ENCODE measurements at places on chromosomes 1 and 21.

DNA sequence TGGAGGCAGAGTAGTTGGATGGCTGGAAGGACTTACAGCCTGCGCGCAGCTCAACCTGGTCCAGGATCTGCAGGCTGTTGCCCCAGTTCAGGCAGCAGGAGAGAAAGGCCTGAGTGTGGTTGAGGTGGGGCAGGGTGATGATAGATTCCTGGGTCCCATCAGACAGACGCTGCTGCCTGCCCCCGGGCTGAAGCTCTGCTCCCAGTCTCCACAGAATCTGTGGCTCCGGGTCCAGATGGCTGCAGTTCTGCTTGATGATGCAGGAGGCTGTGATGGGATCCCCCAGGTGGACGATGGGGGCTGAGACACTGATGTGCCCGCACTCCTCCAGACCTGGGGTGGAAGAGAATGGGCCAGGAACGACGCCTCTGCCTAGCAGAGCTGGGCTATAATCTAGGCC lies 7.4 kb downstream of the CSF3R start:
- no peak for DNase-seq

DNA sequence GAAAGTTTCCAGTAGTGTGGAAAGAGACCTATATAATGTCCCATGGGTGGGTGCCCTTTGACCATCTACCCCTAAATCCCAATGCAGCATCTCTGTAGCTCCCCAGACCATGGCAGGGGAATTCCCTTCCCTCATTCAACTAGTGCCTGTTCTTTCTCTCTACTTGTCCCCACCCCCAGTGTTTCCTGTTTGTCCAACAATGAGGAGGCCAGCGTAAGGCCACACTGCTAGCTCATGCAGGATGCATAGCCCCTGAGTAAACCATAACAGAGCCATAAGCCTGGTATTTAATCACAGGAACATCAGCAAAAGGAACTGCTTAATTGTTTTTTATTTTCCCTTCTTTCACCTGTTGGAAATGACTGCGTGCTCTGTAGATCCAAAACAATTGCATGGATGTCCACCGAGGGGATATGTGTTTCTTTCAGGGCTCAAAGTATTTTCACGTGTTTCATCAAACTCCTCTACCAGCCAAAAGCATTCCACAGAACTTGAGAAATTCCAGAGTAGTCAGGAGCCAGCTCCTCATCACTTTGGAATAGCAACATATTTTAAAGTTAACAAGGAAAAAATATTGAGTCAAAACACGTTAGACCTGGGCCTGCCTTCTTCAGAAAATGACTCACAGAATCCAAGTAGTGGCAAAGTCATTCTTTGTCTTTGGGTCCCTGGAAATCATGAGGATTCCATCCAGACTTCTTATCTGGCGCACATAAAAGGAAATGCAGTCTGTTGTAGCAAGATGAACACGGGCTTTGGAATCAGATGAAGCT lies 162.5 kb upstream of the SGIP1 start:
- peak; percentile 40 for DNase-seq

DNA sequence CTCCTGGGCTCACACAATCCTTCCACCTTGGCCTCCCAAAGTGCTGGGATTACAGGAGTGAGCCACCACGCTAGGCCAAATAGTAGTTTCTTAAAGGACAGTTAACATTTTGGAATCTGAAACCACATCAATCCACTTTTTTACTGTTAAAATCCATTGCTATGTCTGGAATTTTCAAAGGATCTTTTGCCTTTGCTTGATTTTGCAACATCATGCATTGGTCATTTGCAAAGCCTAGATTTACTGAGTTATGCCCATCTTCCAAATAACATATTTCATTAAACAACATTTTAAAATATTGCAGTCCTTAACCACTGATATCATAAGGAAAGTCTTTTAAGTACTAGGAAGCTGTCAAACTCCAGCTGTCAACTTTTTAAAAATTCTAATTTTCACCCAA lies 3.3 kb downstream of the POGZ start:
- no peak for DNase-seq

GRCh38 chr1:200992382-200993048 lies 31.0 kb downstream of the KIF21B start:
- DNase-seq: no peak

GRCh38 chr1:105686874-105687690 lies 1369.4 kb upstream of the PRMT6 start:
- DNase-seq: no peak

DNA sequence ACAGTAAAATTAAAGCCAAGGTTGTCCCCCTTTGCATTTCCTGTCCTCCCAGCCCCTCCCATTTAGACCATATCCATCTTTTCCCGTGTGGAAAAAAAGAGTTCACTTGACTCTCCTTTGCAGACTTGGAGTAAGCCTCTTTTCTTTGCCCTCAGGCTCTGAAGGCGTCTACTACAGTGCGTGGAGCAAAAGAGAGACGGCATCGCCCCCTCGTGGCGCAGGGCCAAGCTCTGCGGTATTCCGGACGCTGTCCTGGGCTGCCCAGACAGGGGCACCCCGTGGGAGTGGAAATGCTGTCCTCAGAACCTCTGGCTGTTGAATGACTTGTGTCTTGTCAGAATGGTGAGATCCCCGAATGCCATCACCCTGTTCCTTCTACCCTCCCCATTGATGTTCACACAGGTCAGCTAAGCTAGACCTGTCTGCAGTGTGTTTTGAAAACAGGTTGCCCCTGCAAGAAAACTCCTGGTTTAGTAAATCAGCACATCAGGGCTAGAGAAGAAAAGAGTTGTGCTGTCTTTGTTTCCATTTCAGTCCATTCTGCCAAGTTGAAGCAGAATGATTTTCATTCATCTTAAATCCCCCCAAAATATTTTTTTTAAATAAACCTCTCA lies 12.3 kb upstream of the GJA8 start:
- DNase-seq: peak; percentile 43

DNA sequence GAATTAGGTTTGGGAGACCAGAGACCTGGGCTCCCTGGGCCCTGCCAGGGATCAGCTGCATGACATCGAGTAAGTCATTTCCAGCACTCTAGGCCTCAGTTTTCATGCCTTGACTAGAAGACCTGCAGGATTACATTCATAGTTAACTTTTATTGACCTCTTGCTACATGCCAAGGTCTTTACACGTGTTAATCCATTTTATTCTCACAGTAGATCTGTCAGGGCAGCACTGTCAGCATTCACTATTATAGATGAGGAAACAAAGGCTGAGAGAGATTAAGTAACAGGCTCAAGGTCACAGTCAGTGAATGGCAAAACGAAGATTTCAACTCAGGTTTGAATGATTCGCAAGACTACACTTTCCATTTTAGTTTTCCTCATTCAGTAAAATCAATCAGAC lies 37.0 kb downstream of the PGM1 start:
- DNase-seq: no peak

DNA sequence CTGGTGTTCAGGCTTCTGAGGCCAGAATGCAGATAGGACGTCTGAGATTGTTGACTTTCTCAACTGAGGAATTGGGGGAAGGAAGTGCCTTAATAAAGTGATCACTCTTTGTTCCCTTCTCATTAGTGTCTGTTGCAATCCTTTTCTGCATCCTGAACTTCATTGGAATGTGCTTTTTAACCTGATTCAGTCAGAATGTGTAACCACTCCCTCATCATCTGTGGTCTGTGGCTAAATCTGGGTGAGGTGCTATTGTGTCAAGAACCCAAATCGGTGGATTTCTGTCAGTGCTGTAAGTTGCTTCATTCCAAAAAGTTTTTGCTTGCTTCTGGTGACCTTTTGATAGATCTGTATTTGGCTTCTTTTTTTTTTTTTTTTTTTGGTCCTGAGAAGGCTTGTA lies 38.2 kb downstream of the ARID1A start:
- no peak for DNase-seq

DNA sequence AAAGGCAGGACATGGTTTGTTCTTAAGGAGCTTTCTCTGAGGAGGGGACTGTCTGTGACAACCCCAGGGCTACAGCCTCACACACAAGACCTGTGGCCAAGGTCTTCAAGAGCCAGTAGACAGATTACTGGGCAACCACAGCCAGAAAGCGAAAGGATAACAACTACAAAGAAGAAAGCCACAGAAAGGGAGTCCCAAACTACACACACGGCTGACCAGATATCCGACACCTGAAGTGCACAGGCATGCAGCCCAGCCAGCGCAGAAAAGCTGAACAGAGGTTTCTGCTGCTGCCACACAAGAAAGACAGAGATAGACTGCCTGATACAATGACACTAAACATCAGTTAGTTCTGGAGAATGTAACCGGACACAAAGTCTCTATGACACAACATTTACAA lies 21.4 kb upstream of the NADK start:
- no peak for DNase-seq

DNA sequence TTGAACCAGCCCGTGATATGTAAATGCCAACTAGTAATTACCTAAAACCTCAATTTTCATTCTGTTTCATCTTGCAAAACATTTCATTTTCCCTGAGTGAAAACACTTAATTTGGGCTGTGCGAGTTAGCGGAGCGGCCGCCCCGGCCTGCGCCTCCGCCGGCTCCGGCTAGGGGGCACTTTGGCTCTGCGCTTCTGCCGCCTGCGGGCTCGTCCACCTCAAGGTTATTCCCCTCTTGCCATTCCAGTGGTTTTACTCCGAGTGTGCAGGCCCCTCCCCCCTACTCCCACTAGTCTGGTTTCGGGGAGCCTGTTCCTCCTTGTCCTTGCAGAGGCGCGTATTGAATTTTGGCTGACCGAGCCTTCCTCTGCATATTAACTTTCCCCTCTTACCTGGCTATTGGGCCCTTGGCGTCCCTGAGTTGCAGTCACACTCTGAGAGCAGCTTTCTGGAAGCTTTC lies 55.6 kb downstream of the PEX14 start:
- DNase-seq: peak; percentile 6

- no peak for DNase-seq
Measured at GRCh38 chr1:41672173-41672572, 187.7 kb upstream of the EDN2 start.

GRCh38 chr1:117312453-117313138 lies 54.7 kb upstream of the MAN1A2 start:
- no peak for DNase-seq

DNA sequence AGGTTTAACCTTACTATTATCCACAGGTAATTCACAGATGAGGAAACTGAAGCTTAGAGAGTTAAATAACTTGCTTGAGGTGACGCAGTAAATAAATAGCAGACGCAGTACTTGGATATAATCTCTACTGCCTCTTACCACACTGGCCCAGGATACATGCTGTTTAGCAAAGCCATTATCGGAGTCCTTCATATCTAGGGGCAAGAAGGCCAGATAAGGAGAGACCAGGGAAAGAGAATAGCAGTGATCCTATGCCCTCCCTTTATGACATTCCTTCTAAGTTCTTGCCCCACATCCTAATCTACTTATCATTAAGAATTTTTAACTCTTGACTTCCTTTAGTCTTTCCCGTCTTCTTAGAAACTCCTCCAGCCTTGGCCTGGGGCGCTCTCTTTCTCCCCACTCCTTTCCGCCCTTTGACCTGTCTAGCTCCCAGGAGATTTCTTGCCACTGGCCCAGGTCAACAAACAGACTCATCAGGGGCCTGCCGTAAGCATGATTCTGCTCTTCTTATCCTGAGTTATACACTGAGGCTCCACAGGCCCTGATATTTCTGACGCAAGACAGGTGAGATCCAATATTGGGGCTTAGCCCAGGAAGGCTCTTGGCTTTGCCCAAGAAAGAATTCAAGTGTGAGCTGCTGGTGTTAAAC lies 11.4 kb upstream of the SLAMF1 start:
- DNase-seq: no peak

GRCh38 chr1:164417016-164417704 lies 141.8 kb upstream of the PBX1 start:
- no peak for DNase-seq

GRCh38 chr21:40620386-40621145 lies 226.4 kb downstream of the DSCAM start:
- DNase-seq: no peak

DNA sequence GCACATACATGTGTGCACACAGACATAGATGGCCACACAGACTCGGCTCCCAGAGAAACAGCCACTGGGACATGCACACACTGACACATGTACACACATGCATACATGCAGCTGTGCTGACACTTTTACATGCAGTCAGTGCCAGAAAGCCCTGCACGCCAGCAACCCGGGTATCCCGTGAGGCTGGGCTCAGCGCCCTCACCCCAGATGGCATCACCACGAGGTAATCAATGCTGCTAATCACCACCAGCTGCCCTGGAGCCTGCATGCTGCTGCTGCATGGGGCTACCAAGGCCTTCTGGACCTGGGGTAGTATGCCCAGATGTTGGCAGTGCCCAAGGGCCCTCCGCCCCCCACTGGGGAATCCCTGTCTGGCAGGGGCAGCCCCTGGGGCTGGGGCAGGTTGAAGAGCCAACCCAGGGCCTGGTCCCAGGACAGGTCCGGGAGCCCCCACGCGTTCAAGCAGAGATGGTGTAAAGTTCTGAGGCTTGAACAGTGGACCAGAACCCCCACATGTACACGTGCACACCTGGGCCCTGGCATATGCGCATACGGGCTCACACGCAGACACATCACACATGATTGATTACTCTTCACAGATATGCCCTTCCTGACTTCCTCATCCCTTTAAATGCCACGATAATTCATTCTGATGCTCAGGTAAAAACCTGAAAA lies 2.7 kb upstream of the COL16A1 start:
- no peak for DNase-seq

DNA sequence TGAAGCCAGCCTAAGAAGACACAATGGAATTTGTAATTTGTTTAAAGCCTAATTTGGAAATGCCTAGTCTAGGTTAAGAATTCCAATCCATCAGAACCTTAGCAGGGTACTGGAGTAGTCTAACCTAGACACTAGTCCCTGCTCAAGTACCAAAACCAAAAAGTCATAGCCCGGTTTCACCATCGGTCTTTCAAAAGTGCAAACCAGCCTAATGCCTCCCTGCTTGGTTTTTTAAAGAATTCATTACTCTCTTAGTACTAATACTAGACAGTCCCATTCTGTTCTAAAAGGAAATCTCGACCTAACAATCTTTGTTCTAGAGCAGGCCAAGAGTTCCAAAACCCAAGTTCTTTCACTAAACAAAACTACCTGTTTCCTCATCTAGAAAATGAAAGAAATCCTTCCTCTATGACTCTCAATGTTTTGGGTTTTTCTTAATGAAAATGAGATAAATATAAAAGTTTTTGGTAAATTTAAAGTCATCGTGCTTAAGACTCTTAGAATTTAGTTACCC lies 2.6 kb downstream of the PUM1 start:
- DNase-seq: no peak

GRCh38 chr21:36909901-36910561 lies 56.4 kb downstream of the HLCS start:
- peak; percentile 30 for DNase-seq

GRCh38 chr1:70440642-70441391 lies 29.7 kb downstream of the CTH start:
- DNase-seq: no peak

GRCh38 chr1:8863794-8864233 lies 14.7 kb downstream of the ENO1 start:
- DNase-seq: no peak

- DNase-seq: no peak
Measured at GRCh38 chr1:100713626-100714025, 5.9 kb upstream of the VCAM1 start.

- no peak for DNase-seq
Measured at GRCh38 chr1:11308699-11309224, 35.8 kb downstream of the UBIAD1 start.

- DNase-seq: no peak
Measured at GRCh38 chr1:159987186-159987585, 33.1 kb upstream of the SLAMF9 start.

GRCh38 chr1:84133479-84133878 lies 10.6 kb upstream of the PRKACB start:
- DNase-seq: peak; percentile 28
